ENCODE measurements at places on chromosomes 5 and 9.

- no peak for DNase-seq
Observed at GRCh38 chr5:36056422-36056821, 10.3 kb downstream of the UGT3A2 start.

- peak; percentile 70 for DNase-seq
Observed at GRCh38 chr9:128390813-128391711, 19.9 kb downstream of the URM1 start.

DNA sequence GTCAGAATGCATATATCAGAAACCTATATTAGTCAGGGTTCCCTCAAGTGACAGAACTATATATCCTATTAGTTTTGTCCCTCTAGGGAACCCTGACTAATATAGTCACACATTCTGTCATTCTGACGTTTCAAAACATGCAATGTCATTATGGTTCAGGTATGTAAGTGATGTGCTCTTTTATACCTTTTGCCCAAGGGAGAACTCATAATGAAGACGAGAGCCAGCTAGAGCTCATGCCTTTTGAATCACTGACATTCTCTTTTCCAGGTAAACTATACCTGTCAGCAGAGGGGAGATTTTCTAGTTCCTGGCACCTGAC is 576.7 kb downstream of the LRRC70 start:
- DNase-seq, result no peak

- DNase-seq, result no peak
Observed at GRCh38 chr5:132065351-132065937, 5.0 kb downstream of the IL3 start.

DNA sequence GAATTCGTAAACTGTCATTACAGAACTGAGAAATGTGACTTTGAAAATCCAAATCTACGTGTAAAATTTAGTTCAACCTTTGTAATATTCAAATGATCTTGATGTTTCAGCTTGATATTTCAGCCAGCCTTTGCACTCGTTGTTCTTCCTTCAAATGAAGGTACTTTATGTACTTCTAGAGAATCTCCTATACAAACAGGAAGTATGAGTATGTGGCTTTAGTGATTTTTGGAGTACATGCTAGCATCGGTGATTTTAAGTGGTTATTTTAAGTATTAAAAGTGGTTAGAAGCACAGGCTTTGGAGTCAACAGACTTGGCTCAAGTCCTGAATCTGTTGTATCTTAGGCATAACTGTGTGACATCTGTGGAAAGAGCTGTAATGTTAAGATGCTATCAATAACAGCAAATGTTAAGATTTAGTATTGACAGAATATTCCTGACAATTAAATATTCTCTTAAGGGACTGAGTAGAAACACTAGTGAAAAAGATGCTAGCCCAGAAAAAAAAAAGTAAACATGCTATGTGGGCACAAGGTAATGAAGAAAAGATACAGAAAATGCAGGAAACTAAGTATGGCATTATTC is 398.0 kb downstream of the ADGRV1 start:
- no peak for DNase-seq

GRCh38 chr5:7207979-7208378 is 188.0 kb upstream of the ADCY2 start:
- DNase-seq, result no peak

GRCh38 chr5:79330071-79330470 is 94.1 kb downstream of the JMY start:
- no peak for DNase-seq

DNA sequence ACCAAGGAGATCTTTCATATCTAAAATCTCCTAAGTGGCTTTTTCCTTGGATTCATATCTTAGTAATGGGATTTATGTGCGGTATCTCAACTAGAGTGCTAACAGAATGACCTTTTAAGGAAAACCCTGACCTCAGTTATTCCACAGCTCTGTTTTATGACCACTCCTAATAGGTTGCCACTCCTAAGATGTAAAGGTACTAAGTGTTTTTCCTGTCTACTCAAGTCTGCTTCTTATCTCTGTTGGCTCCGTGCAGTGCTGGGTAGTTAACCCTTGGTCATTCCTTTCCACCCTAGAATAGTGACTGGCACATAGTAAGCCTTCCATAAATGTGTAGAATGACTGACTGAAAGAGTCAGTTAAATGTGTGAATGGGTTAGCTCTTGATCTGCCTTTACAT is 161.4 kb downstream of the DOCK2 start:
- DNase-seq, result no peak

DNA sequence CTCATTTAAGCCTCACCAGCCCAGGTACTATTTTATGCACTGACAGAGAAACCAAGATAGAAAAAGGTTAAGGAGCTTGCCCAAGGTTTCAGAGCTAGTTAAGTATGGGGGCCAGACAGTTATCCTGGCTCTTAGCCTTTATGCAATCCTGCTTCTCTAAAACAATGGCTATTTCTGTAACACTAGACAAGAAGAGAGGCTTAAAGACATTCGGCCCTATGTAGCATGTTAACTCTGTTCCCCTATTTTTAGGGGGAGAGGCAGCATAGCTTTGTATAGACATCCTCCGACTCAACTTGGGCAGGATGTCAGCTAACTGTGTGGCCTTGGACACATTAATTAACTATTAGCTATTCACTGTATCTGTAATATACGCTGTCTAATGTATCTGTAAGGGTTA is 54.6 kb downstream of the LHFPL2 start:
- no peak for DNase-seq

- no peak for DNase-seq
Observed at GRCh38 chr9:136019041-136019680, 58.0 kb upstream of the UBAC1 start.
